Activated B cell treated with CpG ODN at 0.5 μM for 24 hours (primary cell): ENCODE measurements at places on chromosomes 1 and 21. TPM values are rescaled to one million over a fixed set of nuclear protein-coding genes. Genes with fewer than 3 reads are reported as not detected.

The HSD3B1 gene
- not detected in 2 replicates for total RNA-seq

The CFAP107 gene
- not detected in 2 replicates for total RNA-seq

The RHEX gene
- total RNA-seq, result 30.4 and 34.8 TPM in 2 replicates

- H3K4me1 ChIP-seq, result peaks cover 60% of the 10 kb centered on the region
- DNase-seq, result no peak
- peak overlapping the region; percentile 90 for H3K27ac ChIP-seq
- peak overlapping the region; percentile 30 for H3K4me3 ChIP-seq
- no peaks in the 10 kb centered on the region for H3K27me3 ChIP-seq
These were observed 5.1 kb upstream of the ARHGEF2 start for GRCh38 chr1:155983191-155984024.

GRCh38 chr1:11761988-11762406 is at the start of gene C1orf167:
Gene C1orf167 (plus strand): TSS chr1:11762193. CDS start chr1:11764401, 2,208 bp downstream.
- H3K27me3 ChIP-seq, result peaks cover 17% of the 10 kb centered on the region
- H3K27ac ChIP-seq, result no peak within 1 kb of the TSS
- H3K4me1 ChIP-seq, result peaks cover 7% of the 10 kb centered on the region
- no peak for DNase-seq
- peak within 1 kb of the TSS; percentile 15 for H3K4me3 ChIP-seq
